ENCODE measurements at places on chromosomes 12 and 14.

DNA sequence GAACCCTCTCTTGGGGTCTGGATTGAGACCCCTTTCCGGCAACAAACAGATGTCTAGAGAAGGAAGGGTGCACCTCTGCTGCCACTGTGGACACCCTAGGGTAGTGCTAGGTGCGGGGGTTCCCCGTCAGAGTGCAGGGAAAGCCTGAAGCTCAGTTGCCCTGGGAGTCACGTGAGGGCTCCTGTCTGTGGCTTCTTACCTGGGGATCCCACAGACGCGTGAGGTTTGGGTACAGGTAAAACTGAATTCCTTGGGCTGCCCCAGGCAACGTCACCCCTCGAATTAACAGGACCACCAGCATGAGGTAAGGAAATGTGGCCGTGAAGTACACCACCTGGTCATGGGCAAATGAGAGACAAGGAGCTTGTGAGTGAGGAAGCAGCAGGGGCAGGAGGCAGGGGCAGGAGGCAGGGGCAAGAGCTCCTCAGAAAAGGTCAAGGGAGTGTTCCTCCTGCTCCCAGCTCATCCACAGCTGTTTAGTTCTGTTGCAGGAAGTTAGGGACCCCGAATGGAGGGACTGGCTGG, 21.0 kb upstream of the SLC6A12 start:
- DNase-seq, result no peak

GRCh38 chr12:57240926-57241401, 10.0 kb downstream of the STAC3 start:
- DNase-seq, result no peak

DNA sequence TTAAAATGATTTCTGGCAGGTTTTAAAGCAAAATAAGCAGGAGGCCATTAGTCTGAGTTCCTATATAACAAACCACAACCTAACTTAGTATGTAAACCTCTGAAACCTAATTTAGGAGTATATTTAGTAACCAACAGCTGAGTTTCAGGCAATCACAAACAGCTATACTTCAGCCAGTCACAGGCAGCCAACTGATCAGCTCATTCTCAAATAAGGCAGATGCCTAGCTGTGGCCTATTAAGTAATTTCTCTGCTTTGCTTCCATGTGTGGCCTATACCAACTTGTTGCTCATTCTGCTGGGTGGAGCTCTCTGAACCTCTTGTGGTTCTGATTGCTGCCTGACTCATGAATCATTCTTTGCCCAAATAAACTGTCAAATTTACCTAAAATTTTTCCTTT, 408.9 kb upstream of the FBXO33 start:
- DNase-seq, result no peak

DNA sequence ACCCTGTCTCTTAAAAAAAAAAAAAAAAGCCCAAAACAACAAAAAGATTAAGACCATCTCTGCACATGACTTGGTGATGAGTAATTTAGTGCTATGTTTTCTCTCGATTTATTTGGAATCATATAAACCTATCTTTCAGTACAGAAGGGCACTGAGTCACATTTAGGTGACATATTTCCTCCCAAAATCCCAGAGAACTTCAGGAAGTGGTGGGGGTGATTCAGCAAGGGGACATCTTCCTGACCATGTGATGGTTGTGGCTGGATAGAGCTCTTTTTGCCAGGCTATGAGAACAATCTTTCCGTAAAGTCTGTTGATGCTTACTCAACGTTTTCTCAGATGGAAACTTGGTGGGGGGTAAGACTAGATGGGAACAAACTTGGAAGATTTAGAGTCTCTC, 50.0 kb downstream of the PPFIBP1 start:
- no peak for DNase-seq

DNA sequence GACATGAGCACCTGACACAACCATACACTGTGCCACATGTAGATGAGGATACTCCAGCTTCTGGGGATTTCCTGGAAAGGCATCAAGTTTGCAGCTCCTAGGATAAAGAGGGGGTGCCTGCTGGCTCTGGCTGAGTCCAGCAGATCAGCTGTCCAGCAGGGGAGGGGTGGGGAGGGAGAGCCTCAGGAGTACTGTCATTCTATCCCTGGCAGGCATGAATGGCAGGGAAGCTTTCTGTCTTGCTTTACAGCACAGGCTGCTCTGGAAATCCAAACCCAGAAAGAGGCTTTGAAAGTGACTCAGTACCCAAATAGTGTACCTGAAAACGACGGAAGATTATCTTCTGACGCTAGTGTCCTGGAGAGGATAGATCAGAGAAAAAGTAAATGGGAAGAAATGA, 32.2 kb downstream of the SLC8A3 start:
- no peak for DNase-seq

DNA sequence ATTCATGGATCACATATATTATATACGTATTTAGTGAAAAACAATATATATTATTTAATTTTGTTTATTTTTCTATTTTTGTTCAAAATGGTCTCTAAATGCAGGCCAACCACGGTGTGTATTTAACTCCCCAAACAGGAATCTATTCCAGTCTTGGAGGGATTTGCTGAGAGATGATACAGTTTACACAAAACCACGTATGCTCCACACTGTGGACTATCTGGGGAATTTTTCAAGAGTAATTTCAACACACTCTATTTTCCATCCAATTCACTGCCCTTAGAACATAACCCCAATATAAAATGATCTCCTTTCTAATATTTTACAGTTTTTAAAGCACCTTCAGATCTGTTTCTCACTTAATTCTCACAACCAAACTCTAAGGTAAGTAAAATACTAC, 15.3 kb downstream of the EML1 start:
- DNase-seq, result no peak

Measured in neuronal stem cell (in vitro differentiated cells).